Putamen (tissue), 1 donor: ENCODE measurements at places on chromosomes 2 and 18.

GRCh38 chr2:37708146-37708545 lies 36.7 kb upstream of the CDC42EP3 start:
- no peak for DNase-seq

DNA sequence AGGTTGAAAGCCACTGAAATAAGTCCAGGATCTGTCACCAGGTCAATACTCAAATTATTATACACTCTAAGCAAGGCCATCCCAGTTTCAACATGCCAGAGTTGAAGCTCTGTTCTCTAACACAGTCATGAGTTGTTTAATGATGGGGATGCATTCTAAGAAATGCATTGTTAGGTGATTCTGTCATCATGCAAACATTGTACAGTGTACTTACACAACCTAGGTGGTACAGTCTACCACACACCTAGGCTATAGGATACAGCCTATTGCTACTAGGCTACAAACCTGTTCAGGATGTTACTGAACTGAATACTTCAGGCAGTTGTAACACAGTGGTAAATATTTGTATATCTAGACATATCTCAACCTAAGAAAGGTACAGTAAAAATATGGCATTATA lies 162.2 kb downstream of the BAZ2B start:
- no peak for DNase-seq

GRCh38 chr18:10320791-10321190 lies 133.6 kb upstream of the APCDD1 start:
- no peak for DNase-seq

DNA sequence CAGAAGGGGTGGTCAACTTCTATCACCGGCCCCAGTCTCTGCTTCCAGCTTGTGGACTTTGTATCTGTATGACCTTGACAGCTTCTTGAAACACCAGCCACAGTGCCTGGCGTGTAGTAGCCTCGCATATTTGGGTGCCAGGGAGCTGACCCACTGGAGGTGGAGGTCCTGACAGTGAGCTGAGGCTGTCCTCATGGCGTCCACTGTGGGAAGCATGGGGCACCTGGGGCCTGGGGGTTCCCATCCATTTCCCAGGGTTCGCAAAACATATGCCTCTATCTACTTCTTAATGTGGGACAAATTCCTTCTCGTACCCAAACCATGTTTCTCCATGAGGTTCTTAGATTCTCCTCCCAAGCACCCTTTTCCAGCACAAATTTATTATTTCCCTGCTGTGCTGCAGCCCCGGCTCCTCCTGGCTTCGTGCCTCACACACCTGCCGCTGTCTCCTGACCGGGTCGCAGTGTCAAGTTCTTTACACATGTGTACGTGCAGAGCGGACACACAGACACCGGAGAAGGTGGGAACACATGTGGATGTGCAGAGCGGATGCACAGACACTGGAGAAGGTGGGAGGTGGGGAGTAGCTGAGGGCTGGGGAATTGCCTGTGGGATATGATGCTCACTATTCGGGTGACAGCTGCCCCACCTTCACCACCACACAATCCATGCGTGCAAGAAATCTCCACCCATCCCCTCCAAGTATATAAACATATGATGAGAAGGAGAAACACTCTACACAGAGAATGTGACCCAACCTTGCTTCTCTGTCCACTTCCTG lies 23.4 kb downstream of the TMEM18 start:
- DNase-seq = no peak

DNA sequence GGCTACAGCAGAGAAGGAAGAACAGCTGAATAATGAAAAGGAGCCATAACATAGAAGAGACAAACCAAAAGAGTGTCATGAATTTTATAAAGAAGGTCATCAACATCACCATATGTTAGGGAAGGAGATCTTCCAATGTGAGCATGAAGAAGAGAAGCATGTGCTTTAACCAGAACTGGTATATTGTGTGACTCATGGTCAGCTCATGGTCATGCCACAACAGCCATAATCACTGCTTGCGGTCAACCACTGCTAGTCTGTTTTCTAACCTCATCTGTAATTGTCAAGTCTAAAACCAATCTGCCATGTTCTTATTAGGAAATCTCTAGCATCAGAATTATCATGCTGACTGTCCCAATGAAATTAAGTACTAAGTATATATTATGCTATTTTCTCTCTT lies 204.1 kb upstream of the VRK2 start:
- DNase-seq = no peak

- DNase-seq = no peak
Measured at GRCh38 chr2:1621041-1621440, 123.3 kb downstream of the PXDN start.

GRCh38 chr2:50729306-50730049 lies 302.5 kb downstream of the NRXN1 start:
- DNase-seq = no peak
